ENCODE measurements at places on chromosomes 5 and 9.

DNA sequence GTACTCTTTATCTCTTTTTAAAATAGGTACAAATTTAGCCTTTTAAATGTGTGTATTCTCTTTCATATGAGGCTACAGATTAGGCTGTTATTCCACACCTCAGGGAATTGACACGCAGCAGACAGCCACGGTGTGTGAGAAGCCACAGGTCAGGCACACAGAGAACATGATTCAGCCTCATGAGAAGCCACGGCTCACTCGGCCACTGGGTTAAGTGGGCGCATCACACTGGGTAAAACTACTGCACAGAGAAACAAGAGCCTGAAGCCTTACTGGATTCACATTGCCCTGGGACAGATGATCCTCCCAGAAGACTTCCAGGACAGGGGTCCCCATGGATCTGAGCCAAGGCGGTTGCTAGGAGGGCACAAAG, 28.2 kb downstream of the LPCAT1 start:
- DNase-seq = no peak

- no peak for DNase-seq
Observed at GRCh38 chr5:122458278-122458872, 146.3 kb downstream of the SNCAIP start.

GRCh38 chr9:2992427-2992826, 148.5 kb upstream of the PUM3 start:
- no peak for DNase-seq

DNA sequence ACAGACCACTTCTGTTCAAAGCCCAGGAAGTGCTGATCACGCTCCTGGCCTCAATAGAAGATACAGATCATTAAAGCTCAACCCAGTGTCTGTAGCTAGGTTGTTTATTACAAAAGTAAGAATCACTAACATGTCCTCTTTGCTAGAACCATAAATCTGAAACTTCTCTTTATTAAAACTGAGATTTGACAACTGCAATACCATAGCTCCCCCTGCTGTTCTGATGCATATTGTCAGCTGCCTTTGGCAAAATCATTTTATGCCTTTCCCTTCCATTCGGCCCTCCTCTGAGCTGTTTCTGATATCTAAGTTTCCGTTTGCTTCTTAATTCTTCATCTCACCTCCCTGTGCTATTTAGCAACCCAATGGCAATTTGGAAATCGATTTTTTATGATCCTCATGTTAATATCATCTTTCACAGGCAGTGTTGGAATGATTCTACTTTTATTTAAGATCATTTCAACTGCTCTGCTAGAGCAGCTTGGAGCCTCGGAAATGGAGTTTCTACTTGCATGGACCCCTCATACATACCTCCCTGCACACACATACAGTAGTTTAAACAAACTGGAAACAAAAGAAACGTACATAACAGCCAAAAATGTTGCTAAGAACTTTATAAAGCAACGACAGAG, 998.8 kb downstream of the MAT2B start:
- DNase-seq = no peak

GRCh38 chr5:143066556-143067281, 296.5 kb downstream of the ARHGAP26 start:
- no peak for DNase-seq

DNA sequence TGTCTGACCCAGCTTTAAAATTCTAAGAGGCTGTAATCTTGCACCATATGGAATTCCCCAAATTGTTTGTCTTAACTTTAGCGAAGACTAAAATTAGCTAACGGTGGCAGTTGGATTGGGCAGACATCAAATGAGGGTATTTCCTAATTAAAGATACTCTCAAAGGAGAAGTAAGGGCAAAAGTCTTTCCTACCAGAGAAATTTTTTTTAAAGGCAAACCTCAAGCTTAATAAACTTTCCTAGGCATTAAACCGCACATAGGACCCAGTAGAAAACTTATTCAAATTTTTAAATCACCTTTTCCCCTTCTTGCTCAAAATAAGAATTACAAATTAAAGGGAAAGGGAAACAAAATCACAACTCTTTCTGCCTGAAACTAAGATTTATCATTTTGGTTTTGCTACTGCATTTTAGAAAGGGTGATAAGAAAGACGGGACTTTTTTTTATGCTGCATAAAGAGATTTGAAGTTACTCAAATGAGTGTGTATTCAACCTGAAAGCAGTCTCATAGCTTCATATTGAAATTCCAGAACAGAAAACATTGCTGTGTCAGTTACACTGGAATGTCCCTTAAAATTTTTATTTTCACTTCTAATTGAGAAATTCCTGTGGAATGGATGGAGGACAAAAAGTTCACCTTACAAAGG, 189.1 kb upstream of the PTGER4 start:
- no peak for DNase-seq

DNA sequence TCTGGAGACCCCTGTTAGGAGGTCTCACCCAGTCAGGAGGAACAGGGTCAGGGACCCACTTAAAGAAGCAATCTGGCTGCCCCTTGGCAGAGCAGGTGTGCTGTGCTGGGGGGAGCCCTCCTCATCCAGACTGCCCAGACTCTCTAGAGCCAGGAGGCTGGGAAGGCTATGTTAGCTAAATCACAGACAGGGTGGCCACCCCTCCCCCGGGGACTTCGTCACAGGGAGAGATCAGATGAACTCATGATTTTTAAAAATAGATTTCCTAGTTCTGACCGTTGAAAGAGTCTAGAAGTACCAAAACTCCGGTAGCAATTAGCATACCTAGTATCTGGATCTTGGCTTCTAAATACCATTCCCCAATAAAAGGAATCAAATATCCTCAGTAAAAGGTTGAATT, 35.0 kb upstream of the FOXB2 start:
- DNase-seq = no peak

- no peak for DNase-seq
Observed at GRCh38 chr9:136852664-136853595, 784 bp downstream of the MAMDC4 start.

DNA sequence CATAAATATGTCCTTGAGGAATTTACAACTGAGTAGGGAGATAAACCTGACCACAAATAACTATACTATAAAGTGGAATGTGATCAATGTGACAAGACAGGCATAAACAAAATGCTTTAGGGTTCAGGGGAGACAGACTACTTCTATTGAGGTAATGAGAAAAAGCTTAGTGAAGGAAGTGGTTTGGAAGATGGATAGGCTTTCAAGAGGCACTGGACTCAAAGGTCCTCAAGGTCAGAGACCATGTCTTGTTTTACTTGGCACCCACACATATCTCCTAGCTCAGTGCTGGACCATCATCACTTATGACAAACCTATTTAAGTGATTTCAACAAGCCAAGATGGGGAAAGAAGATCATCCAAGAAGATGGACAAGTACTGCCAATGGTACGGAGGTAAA, 257.8 kb downstream of the BNC2 start:
- DNase-seq = no peak

DNA sequence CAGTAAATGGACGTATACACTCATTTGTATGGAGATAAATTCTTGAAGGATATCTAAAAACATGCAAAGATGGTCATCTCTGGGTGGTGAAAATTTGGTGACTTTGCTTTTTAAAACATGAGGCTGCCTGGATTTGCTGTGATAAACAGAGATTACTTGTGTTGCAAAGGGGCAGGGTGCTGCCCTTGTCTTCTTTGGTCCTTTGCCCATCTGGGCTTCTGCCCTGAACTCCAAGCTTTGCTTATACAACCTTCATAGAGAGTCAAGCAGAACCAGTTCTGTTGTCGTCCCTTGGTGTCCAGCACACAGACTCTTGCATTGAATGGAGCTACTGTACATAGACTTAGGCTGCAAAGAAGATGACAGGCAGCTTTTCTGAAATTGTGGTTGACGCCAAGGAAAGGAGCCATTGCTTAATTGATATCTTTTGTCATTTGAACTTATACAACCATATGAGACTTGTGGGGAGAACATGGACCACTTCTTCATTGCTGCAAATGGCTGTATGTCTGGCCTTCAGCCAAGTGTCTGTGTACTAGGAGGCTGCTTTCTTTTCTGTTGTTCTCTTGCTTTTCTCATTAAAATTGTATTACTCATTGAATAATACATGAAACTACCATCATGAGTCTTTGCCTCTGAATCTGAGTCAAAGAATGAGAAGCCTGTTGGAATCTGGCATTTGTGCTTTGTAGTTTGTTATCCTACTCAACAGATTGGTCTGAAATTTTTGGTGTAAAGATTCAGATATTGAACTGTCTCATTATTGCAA, 152.5 kb downstream of the DMRT2 start:
- DNase-seq = no peak

DNA sequence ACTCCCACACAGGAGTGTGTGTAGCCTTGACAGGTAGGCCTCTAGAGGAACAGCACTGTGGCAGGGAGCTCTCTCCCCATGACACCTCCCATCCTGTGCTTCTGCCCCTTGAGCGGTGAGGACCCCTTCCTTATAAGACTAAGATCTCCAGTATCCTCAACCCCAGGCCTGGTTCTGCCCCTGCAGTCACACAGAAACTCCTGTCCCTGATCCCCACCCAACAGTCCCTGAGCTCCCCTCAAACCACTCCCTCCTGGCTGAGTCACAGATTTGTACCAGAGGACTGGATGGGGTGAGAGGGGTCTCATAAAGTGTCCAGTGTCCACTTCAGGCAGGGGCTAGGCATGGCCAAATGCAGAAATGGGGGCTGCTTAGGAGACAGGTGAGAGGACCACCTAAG, 47.8 kb upstream of the CDKN2AIPNL start:
- no peak for DNase-seq

DNA sequence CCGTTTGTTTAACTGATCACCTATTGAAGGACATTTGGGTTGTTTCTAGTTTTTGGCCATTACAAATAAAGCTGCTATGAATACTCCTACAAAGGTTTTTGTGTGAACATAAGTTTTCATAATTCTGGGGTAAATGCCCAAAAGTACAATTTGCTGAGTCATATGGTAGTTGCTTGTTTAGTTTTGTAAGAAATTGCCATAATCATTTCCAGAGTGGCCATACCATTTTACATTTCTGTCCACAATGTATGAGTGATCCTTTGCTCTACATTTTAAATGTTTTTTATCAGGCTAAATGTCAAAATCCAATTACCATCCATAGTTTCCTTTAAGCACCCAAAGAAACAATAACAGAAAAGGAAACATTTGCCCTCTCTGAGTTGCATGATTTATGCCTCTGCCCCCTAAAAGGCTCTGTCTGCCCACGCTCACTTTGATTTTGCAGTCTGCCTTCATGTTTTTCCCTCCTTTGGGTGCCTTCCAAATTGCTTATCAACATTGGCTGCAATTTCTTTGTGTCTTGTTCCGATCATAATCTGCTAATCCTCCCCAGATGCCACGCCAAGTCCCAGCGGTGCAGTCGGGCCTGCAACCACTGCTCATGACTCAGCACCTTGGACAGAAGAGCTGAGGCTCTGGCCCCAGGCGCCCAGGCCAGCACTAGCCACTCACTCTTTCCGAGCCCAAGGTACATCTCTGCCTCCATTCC, 339.2 kb downstream of the PIK3R1 start:
- no peak for DNase-seq

DNA sequence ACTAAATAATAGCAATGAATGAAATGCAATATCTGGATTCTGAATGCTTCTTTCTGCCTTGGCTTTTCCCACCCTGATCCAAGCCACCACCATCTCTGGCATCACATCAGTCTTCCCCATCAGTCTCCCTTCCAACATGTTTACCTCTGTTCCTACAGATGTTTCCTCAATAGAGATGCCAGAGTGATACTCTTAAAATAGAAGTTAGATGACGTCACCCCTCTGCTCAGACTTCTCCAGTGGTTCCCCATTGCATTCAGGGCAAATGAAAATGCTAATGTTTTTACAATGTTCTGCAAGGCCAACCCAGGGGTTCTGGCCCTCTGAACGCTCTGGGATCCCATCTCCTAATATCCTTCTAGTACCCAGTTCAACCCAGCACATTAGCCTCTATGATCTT, 305.8 kb downstream of the TRIM32 start:
- no peak for DNase-seq

GRCh38 chr5:1655496-1656270, 131.9 kb upstream of the LPCAT1 start:
- DNase-seq = no peak

DNA sequence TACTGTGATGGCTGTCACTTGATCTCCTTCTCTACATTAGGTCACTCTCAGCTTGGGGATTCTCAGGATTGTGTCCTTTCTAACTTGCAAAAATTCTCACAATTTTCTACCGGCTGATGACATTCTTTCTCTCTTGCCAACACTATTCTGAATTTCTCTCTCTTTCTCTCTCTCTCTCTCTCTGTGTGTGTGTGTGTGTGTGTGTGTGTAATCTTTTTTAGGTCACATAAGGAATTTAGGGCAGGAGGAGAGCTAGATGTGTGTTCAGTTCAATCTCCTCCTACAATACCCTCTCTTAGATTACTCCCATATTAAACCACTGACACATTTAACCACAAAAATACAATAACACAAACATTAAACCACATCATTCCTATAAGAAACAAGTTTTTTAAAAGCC, 242.3 kb upstream of the NREP start:
- DNase-seq = no peak

DNA sequence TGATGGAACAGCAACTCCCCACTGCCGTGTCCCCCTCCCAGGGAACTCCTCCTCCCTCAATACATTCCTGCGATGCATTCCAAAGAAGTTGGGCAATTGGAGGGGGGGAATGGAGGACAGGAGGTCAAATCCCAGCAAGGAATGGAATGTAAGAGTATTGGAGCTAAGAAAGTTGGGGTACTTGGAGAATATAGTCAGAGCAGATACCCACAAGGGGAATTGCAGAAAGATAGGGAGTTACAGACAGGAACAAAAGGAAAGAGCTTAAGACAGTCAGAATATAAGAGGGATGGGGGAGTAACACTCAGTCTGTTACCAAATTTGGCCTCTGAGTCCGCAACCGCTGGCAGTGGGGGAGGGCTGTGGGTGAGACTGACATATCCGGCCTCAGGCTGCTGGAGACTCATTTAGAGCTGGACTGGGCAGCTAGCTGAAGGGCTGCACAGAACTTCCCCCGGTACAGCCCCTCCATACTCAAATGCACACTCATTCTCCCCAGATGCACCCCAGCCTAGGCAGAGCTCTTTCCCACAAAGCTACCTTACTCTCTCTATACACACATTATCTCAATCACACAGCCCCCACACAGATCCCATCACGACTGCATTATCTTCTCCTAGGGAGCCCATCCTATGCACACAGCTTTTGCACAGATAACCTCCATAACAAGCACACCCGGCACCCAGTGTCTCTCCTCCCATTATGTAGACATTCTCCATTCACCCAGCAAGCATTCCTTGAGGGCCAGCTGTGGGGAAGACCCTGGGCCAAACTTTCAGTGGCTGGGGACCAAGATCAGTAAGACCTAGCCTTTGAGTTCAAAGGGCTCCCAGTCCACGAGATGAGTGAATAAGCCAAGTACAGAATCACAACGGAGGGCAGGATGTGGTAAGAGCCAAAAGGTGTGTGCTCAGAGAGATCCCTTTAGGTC, 3.7 kb downstream of the TLN1 start:
- no peak for DNase-seq

DNA sequence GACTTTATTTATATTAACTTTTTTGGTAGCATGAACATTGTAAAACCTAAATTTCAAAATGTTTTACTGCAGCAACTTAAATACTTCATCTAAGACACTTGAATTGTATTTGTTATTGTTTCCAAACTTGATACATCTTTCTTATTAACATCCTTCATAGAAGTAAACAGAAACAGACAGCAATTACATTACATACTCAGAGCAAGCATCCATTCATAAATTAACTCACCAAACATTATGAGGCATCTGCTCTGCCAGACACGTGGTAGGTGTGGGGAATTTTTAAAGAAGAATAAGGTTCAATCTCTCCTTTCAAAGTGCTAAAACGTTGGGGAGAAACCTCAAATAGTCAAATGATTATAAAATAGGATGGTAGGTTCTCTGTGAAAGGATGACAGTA, 130.8 kb downstream of the MUSK start:
- no peak for DNase-seq

Data from activated gamma-delta T cell (primary cell).